NCI-H524 (cell line): ENCODE measurements at places on chromosomes 5 and 9.

- no peak for DNase-seq
These were observed 135.7 kb downstream of the MAN2A1 start for GRCh38 chr5:109825450-109825849.

DNA sequence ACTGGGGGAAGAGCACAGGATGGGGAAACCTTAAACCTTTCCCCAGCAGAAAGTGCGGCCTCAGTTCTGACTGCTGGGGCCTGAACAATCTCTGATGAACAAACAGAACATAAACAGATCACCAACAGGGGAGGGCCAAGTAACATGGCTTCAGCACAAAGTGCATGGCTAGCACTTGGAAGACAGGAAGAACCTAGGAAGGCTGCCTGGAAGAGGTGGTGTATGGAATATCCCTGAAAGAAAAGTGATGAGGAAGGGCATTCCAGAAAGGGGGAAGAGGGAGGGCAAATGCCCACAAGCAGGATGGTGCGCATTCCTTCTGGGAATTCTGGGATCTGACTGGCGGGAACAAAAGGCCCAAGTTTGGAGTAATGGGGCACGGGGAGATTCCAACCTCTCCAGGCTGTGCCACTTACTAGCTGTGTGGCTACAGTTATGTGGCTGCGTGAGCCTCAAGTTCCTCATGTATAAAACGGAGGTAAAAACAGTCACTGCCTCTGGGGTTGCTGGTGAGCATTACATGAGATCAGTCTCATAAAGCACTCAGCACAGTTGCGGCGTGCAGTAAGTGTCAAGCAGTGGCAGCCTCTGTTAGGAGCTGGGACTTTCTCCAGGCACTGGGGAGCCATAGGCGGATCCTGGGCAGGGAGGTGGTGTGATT, 1.6 kb downstream of the PDGFRB start:
- DNase-seq = no peak

DNA sequence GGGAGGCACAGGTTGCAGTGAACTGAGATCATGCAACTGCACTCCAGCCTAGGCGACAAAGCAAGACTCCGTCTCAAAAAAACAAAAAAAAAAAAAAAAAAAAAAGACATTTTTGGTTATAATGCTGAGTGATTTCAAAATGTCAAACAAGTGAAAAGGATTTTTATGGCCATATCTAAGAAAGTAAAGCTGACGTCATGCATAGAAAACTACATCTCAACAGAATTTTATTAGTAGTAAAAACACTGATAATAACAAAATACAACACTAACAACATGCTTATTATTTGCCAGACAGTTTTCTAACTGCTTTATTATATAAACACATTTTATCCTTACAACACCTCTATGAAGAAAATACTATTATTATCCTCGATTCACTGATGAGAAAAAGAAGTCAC, 833.0 kb upstream of the WWC1 start:
- DNase-seq = no peak

DNA sequence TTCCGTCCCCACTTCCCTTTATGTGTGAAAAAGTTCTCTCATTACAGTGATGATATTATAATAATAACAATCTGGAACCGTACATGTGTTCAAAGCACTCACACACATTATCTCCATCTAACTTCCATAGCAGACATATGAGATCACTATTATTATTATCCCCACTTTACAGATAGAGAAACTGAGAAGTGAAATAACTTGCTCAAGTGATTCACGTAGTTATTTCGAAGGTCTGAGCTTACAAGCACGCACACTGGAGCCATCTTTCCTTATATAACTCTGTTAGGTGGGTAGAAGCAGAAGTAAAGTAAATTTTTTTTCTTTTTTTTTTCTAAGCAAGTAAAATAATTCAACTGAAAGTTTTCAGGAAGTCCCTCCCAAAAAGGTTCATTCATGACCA, 62.9 kb upstream of the PTGER4 start:
- no peak for DNase-seq

GRCh38 chr5:7805379-7805778, 45.6 kb downstream of the CFAP90 start:
- DNase-seq = peak; percentile 25

DNA sequence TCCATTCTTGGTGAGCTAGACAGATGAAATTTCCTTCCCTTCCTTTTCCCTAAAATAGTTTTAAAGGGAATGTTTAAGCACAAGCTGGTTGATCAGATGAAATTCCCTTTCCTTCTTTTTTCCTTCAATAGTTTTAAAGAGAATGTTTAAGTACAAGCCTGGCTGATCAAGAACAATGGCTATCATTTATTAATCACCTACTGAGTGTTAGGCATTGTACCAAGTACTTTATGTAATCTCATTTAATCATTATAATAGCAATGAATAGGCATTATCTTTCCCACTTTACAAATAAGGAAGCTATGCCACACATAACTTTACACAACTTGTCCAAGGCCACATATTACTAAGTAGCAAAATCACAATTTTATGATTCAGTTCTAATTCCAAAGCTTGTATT, 152.0 kb upstream of the ACOT12 start:
- no peak for DNase-seq

DNA sequence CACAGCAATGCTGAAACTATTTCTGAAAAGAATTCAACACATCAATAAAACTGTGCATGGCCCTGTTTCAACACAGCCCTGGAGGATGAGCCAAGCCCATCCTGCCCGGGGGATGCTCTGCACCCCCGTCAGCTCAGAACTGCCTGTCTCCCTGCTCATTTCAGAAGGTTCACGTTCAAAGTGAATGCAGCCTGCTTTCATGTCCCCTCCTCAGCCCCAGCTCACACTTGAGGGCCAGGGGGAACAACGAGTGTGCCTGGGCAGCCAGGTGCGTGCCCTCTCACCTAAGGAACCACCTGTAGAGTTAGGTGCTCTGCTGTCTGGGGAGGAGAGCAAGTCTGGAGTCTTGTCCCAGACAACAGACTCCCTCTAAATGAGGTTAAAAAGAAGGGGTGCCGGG, 348.5 kb upstream of the IRX2 start:
- DNase-seq = no peak

DNA sequence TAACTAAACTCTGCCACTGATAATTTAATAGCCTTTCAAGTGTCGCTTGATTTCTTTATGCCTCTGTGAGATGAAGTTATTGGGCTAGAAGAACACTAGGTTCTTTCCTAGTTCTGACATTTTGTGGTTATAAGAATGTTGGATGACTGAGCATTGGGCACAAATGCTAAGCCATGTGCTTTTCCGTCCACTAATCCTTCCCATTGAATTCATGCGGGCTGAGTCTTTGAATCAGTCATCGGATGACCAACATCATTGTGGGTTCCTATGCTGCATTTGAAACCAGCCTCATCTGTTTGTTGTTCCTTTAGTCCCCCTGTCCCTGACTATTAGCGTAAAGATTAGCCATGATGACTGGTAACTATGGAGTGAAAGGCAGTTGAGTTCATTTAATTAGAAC, 58.5 kb downstream of the ALDH1A1 start:
- DNase-seq = no peak

- DNase-seq = peak; percentile 15
These were observed 722 bp downstream of the SLC22A4 start for GRCh38 chr5:132294728-132295504.

GRCh38 chr9:133460405-133461175, 812 bp downstream of the CACFD1 start:
- DNase-seq = peak; percentile 64

- DNase-seq = no peak
These were observed 111.5 kb upstream of the SPOCK1 start for GRCh38 chr5:137610598-137610997.

DNA sequence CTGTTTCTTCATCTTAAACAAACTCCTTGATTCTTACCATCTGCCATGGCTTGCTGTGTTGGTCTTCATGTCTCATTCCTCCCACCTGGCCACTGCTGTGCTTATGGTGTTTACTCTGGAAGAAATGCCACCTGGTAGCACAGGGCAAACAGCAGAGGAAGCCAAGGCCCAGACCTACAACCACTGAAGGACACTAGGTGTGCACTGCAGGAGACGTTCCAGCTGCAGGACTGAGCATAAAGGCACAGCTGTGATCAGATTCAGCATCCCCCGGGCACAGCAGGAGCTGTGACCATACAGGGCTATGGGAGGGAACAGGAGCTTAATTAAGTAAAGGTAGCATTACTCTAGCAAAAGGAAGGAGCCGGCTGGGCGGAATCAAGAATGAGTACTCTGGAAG, 12.6 kb upstream of the GNAQ start:
- DNase-seq = no peak

GRCh38 chr9:90523958-90524357, 118.7 kb downstream of the DIRAS2 start:
- no peak for DNase-seq

DNA sequence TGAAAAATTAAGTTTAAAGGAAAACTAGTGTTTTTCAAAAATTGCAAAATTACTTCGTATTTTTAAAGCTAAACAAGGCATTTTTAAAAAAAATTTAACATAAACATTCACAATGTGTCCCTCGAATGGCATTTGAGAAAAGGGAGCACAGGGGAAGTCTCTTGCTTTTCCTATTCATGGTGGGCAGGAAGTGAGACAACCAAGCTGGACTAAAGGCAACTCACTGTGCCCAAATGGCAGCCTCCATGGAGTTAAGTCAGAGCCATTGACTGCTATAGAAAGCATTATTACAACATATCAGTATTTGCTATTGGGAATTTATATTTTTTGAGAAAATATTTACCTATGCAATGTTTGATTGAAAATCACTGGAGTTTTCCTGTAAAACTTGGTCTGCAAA, 8.3 kb downstream of the HNRNPH1 start:
- no peak for DNase-seq

- DNase-seq = no peak
These were observed 224.0 kb downstream of the GAS1 start for GRCh38 chr9:86723346-86723745.

DNA sequence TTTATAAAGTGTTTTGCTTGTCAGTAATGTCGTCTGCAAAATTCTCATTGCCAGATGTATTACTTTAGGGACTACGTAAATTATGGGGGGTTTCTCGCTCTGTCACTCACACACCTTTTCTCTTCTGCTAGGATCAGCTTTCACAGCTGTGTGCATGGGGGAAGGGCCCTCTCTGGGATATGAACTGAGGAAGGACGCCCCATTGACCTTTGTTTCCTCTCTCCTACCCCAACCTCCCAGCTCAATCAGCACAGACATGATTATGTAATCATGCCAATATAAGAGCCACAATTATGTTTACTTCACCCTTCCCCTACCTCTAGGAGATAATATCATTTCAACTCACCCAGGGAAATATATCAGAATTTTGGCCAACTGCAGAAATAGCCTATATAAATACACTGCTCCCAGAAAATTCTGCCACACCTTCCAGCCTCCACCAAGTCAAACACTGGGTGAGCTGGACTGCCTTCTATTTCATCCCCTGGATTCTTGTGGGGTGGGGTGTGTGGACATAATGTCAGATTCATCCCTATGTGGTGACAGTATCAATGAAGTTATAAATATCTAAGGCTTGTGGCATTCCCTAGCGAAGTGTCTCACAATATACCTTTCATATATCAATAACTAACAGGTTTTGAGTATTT, 12.6 kb upstream of the SEMA5A start:
- DNase-seq = no peak

DNA sequence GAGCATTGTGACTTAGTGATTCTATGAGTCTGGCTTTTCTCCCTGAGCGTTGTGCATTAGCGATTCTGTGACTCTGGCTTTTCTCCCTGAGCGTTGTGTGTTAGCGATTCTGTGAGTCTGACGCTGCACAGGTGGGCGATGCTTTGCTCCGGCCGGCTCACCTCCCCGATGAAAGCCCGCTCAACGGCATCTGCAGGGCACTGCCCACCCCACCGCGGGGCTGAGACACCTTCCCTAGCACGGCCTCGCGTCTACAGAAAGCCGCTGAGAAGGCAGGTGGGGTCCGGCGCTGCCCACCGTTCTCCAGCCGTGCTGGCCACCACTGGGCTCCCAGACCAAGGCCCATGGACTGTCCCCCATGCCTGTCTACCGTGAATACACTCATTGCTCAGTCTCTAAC, 12.8 kb upstream of the SLC9A3 start:
- DNase-seq = no peak

GRCh38 chr5:57494104-57495098, 11.8 kb upstream of the ACTBL2 start:
- DNase-seq = no peak
